ENCODE measurements at places on chromosomes 13 and 19.
A peak's percentile ranks its signal among the peaks of the same experiment; 100 is the strongest.

DNA sequence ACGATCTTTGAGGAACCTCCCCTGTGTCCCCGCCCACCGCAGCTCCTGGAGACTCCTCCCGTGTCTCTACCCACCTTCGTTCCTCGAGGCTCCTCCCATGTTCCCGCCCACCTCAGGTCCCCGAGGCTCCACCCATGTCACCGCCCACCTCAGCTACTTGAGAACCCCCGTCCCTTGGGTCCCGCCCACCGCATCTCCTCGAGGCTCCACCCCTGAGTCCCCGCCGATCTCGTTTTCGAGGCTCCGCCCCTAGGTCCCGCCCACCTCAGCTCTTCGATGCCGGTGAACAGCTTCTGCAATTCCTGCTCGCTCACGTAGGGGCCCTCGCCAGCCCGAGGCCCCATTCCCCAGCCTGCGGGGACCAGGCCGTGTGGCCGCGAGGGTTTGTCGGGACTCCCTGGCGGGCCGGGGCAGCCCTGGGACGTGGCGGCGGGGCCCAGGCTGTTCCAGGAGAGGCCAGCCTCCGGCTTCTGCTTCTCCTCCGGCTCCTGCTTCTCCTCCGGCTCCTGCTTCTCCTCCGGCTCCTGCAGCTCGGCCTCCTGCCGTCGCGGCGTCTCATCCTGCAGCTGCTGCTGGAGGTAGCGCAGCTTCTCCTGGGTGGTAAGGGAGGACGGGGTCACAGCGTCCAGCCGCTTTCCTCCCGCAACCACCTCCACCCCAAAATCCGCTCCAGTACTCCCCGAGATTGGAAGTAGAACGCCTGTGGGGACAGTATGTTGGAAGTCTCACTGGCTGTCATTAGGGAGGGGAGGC is 16.7 kb downstream of the TSKS start:
- no peak for DNase-seq

DNA sequence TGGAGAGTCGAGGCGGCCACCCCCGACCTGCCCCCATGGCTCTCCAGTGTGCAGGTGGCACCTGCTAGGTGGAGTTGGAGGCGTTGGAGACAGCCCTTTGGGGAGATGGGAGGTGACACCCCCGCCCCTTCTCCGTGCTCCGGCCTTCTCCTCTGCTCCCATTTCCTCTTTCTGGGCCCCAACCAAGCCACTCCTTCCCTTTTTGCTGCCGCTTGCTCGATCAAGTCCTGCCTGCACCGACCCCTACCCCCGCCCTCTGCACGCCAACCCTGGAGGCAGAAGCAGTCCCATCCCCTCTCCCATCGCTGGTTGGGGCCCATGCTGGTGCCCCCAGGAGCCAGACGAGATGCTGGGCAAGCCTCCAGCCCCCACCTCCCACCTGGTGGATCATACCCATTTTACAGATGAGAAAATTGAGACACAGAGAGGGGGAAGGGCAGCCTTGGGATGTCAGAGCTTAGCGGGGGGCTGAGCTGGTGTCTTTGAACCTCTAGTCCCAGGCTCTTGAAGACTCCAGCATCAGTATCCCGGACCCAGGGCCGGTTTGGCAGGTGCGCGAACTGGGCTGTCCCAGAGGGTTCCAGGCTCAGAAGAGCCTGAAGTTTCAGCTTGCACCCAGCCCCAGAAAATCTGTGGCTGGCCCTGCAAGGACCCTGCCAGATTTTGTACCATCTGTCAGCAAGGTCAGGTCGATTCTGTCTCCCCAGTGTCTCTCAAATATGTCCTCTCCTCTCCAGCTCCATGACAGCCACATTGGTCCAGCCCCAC is 10.3 kb downstream of the GNA15 start:
- no peak for DNase-seq

DNA sequence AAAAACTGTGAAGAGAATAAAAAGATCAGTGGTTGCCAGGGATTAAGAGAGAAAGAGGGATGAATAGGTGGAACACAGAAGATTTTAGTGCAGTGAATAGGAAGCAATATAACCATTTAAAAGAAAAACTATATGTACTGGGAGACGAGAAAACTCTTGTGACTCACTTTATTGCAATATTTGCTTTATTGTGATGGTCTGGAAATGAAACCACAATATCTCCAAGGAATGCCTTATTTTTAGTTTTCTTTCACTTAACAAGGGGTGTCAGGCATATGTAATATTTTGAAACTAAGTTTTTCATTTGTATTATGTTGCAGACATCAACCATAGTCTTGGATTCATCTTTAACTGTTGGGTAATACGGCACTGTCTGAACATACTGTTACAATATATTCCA is 1308.2 kb downstream of the PCDH9 start:
- DNase-seq, result no peak

DNA sequence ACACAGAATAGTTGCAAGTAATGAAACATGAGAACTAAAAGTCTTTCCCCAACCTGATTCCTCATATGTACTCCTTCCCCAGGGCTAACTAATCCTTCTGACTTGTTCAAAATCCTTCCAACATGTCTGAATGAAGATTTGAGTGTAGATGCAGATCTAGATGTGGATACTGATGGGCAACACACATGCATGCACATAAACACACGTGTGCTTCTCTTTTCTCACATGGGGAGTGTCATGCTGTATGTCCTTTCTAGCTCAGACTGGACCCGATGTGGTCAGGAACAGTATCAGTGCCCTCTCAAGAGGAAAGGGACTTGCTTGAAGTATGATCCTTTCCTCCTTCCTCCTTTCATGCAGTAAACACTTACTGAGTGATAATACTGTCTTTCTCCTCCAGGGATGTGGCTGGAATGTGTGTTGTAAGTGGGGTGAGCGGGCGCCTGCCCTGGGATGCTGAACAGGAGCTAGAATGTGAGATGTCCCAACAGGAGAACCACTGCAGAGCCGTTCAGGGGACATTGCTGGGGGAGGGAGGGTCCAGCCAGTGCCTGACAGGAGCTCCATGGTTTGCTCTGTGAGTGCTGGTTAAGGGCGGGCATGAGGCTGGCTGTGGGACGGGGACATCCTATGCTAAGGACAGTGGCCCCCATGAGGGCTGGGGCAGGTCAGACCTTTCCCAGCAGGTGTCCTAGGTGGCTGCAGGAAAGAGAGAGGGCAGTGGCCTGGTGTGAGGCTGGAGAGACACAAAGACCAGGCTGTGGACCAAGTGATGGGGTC is 146.9 kb downstream of the TEX29 start:
- DNase-seq, result no peak

GRCh38 chr13:81987677-81988357 is 1646.9 kb upstream of the SPRY2 start:
- DNase-seq, result peak; percentile 29

- no peak for DNase-seq
These were observed 10.5 kb upstream of the LATS2 start for GRCh38 chr13:21071924-21072323.

DNA sequence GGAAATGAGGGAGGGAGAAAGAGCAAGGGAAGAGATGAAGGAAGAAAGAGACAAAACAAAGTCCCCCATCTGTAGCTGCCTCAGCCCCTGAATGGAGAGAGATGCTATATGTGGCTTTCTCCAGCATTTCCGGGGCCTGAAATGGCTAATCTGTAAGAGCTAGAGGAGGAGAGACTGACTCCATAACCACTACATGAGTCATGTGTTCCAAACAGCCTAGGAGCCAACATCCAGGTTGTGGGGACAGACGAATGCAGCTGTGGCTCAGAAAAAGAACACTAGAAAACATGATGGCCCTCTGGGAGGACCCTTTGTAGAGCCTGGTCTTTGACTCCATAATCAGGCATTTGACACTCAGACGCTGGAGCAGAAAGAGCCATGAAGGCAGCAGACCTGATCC is 292.0 kb upstream of the ZNF507 start:
- DNase-seq, result no peak

DNA sequence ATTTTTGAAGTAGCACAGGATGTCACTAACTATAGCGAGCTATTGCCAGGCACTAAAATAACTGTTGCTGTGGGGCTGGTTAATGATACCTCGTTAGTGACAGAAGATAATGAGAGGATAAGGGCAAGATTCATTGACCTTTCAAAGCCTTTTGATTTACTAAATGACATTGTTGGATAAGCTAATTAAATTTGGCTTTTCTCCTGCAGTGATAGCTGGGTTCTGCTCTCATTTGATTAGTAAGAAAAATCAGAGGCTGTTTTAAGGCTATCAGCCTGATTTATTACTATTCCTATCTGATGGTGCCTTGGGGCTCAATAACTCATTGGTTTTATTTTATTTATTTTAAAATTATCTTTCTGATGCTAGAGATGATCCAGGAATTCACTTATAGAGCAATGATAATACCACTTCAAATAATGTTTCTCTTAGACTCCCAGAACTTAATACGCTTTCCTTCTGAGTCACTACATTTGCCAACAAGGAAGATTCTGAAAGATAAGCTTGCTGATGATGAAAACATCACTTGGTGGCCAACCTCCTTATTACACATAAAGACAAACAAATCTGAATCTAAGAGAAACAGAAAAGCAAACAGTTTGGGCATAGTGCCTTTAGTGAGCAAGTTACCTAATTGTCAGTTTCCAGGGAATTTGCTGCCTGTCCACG is 501.3 kb upstream of the ARGLU1 start:
- no peak for DNase-seq

- DNase-seq, result no peak
These were observed 708.1 kb upstream of the ARGLU1 start for GRCh38 chr13:107275945-107276614.

DNA sequence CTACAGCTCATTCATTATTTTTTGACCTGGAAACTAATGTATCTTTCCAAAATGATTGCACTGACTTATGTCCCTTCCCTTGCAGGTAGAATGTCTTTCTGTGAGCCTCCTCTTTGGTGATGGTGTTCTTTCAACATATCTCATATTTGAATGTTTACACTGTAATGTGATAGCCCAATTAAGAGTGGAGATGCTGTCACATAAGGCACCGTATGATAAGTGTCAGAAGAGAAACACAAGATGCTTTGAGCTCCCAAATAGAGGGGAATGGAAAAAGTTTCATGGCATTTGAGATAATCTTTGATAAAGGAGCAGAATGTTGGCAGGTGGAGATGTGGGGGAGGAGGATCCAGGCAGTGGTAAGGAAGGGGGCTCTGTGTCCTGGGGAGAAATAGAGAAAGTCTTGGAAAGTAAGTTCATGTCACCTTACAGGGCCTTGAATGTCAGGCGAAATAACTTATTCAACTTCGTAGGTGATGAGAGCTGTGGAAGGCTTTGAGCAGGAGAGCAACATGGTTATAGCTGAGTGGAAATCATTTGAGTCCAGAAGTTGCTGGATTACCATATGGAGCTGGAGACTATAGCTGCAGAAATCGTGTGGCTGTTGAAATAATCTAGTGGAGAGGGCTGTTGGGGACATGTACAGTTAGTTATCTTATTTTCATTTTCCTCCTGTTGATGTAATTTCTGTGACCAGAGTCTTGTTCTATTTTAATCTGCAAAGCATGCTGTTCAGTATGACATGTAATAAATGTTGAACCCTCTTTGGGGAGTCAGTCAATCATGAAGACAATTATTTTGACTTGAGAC is 10.3 kb upstream of the RNF113B start:
- no peak for DNase-seq

- no peak for DNase-seq
These were observed 4.5 kb downstream of the ADAT3 start for GRCh38 chr19:1909761-1910080.

DNA sequence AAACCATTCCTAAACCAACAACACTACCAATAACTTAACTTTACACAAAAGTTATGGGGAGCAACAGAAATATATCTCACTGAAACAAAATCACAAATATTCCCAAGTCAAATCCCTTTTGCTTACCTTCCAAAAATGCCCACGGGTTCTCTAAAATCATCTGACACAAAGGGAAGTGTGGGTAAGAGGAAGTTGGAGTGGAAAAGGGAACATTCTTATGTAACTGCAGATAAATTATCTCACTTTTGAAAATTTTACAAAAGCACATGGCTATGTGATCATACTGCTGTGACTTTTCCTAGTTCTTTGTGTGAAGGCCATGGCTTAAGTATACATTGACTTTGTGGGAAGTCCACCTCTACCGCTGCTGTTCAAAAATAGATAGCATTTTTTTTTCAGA is 350.5 kb downstream of the GPC6 start:
- no peak for DNase-seq

- no peak for DNase-seq
These were observed 287.5 kb upstream of the HTR2A start for GRCh38 chr13:47184321-47184720.

- no peak for DNase-seq
These were observed 50.8 kb upstream of the LDLR start for GRCh38 chr19:11038511-11038910.

DNA sequence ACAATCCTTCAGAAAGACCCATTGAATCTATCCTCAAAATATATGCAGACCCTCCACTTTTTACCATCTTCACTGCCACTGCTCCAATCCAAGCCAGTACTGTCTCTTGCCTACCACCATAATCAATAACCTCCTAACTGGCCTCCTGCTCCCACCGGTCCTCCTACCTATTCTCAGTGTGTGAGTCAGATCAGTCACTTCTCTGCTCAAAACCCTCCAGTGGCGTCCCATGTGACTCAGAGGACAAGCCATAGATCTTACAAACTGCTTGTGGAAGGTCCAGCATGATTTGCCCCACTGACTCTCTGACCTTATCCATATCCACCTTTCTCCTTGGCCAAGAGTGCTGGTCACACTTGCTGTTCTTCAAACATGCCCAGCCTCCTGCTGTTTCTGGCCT is 23.4 kb upstream of the MBNL2 start:
- DNase-seq, result no peak

GRCh38 chr13:24269821-24270220 is 39.6 kb upstream of the C1QTNF9 start:
- DNase-seq, result no peak

GRCh38 chr19:17333611-17334413 is 843 bp downstream of the ANO8 start:
- DNase-seq, result no peak

- peak; percentile 74 for DNase-seq
These were observed 7.8 kb upstream of the LYPD5 start for GRCh38 chr19:43809762-43810696.

GRCh38 chr13:111270765-111271698 is 49.4 kb upstream of the TEX29 start:
- no peak for DNase-seq

- DNase-seq, result no peak
These were observed 308.1 kb downstream of the LIG4 start for GRCh38 chr13:107907065-107907805.

DNA sequence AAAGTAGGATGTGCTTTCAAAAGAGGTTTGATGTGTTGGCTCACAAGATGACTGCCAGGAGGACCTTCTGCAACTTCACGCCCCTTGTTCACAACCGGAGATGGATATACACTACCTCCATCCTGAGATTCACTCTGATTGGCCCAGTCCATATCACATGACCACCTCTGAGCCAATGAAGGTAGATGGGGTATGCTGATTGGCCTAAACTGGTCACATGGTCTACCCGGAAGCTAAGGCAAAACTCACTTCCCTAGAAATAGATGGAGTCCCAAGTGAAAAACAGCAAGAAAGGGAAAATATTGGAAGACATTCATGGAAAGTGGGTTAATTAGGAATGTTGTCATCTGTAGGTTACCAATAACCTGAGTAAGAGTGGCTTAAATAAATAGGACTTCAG is 119.7 kb upstream of the MRI1 start:
- no peak for DNase-seq

- no peak for DNase-seq
These were observed 281.6 kb downstream of the ZNF536 start for GRCh38 chr19:30653646-30654386.

- no peak for DNase-seq
These were observed 6.1 kb upstream of the CLEC4G start for GRCh38 chr19:7738023-7738422.
